ENCODE measurements at places on chromosomes 2 and 18.

GRCh38 chr18:68916734-68917133 is 118.9 kb downstream of the CCDC102B start:
- DNase-seq: no peak

GRCh38 chr2:38170067-38170466 is 94.1 kb upstream of the CYP1B1 start:
- DNase-seq: no peak

- DNase-seq: no peak
These were observed 54.8 kb upstream of the NDUFV2 start for GRCh38 chr18:9047715-9048114.

DNA sequence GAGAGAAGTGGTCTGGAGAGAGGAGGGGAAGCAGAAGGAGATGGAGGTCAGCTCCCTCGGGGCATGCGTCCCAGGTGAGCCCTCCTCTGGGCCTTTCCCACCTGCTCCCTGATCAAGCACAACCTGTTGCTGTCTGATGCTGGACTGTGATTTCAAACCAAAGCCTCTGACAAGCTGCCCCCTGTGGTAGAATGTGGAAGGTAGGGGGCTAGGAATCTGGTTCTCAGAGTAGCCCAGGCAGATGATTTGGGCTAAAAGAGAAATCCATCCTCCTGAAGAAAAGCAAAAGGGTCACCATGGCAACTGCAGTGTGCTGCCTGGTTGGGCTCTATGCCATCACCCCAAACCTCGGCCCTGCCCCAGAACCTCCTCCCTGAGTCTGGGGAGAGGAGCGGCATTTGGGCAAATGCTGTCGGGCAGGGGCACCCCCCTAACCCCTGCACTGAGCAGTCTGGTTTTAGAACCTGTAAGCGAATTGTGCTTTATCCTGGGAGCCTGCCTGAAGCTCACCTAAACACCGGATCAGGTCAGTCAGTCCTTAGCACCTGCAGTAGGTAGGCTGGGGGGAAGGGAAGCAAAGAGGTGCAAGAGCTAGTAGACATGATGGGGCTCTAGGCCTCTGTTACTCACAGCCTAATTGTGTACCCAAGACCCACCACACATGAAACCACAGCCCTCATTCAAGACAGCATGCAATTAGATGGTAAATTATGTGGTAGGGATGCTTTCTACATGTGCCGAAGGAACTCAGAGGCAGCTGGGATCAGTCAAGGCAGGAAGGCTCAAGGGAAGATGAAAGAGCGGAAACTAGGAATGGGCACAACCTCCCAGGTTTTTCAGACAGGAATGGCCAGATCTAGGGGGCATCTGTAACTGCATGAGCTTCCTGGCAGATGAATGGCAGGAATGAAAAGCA is 83.5 kb downstream of the DNMT3A start:
- no peak for DNase-seq

- DNase-seq: no peak
These were observed 64.4 kb downstream of the KLHL29 start for GRCh38 chr2:23449413-23449812.

DNA sequence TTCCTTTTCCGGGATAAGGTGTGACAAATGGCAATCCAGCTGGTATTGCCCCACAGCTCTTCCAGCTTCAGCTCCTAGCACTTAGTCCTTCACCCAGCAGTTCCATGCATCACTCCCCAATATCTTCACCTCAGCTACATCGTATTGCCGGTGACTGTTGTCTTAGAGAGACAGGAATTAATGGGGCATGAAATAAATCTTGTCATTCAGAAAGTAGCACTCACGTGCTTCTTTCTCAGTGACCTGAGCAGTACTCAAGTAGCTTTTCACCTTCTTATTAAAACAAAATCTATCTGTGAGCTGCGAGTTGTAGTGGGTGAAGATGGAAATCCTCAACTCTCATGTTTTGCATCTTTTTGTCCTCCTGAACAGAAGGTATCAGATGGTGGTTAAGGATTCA is 72.8 kb downstream of the PTH2R start:
- no peak for DNase-seq

GRCh38 chr2:121235542-121235941 is 49.5 kb downstream of the TFCP2L1 start:
- no peak for DNase-seq

GRCh38 chr2:241762933-241763369 is 13.7 kb upstream of the GAL3ST2 start:
- no peak for DNase-seq
